ENCODE measurements at places on chromosomes 6 and 20.

DNA sequence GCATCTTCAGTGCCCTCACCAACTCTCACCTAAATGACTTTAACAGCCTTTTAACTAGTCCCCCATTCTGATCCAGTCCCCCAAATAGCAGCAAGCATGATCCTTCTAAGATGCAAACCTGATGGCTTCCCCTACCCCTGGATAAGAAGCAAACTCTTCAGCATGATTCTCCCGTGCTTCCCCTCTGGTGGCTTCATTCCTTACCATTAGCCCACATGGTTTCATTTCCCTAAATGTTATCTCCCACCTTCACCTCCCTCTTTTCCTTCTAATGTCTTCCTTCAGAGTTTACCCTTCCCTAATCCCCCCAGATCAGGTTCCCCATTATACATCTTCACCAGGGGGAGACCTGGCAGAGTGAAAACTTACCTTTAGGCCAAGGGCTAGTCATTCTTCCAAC lies 4.0 kb upstream of the RAB5IF start:
- no peak for DNase-seq

- no peak for DNase-seq
Observed at GRCh38 chr6:129398764-129399163, 311.2 kb downstream of the ARHGAP18 start.

DNA sequence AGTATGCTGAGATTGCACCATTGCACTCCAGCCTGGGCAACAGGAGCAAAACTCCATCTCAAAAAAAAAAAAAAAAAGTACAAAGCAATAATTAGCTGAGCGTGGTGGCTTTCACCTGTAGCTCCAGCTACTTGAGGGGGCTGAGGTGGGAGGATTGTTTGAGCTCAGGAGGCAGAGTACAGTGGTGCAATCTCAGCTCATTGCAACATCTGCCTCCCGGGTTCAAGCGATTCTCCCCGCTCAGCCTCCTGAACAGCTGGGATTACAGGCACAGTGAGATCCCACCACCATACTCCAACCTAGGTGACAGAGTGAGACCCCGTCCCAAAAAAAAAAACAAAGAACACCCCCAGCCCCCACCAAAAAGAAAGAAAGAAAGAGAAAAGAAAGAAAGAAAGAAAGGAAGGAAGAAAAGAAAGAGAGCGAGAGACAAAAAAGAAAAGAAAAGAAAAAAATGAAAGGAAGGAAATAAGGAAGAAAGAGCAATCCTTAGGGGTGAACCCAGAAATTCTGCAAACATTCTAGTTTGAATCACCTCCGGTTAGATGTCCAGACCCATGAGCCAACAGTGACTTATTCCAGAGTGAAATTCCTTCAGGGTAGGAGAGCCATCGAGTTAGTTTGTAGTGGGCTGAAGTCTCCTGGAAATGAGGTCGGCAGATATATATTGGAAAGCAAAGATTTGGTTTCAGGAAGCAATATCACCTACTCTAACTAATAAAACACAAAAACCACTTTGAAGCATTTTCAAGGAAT lies 3.2 kb upstream of the RIPOR3 start:
- DNase-seq = no peak

DNA sequence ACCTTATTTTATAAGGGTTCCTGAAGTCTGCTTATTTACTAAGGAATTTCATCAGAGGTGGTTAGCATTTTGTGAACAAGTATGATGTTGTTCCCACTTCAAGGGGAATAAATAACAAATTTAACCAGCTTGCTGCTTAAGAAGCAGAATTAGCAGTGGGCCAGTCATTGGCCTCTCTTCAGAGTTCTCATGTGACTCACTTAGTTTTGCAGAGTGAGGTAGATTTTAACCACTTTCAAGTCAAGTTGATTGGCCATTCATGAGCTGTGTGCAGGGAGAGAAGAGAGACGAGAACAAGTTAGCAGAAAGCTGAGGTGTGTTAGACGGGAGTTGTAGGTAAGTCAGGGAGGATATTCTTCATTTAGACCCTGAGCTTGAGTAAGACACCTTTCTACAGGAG lies 18.1 kb downstream of the TOP1 start:
- DNase-seq = no peak

GRCh38 chr20:63125581-63125837 lies 90.4 kb downstream of the YTHDF1 start:
- DNase-seq = no peak

DNA sequence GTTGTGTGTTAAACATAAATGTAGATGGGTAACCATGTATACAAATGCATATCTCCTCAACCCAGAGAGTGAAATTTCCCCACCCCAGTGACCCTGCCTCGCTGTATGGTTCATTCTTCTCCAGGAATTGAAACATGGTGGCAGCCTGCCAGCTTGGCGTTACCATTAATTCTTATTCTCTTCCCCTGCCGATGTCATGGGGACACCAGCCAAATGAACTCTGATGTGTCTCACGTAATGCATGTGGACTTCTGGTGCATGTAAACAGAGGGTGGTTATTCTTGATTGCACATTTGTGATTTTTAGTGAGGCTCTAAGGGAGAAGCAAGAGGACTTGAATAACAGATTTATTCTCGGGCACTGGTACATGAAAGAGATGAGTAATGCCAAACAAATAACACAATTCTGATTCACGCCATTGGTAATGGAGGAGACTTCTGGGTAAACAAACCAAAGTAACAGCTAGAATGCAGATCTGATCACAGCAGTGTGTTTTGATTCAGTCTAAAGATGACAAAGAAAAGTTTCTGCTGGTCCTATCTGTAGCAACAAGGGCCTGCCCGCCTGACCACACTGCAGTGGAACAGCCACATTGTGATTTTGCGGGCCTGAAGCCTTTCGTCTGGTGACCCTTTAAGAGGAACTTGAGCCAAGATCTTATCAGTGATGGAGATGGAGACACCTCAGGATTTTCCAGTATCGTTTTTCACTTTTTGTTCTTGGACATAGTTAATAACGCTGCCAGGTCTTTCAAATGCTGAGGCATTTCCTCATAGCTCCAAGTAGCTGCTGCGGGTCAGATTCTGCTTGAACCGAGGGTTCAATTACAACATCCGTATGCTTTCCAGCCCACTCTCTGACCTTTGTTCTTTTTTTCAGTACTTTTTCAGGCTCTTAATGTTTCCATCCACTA lies 171.8 kb upstream of the AKAP12 start:
- DNase-seq = no peak

DNA sequence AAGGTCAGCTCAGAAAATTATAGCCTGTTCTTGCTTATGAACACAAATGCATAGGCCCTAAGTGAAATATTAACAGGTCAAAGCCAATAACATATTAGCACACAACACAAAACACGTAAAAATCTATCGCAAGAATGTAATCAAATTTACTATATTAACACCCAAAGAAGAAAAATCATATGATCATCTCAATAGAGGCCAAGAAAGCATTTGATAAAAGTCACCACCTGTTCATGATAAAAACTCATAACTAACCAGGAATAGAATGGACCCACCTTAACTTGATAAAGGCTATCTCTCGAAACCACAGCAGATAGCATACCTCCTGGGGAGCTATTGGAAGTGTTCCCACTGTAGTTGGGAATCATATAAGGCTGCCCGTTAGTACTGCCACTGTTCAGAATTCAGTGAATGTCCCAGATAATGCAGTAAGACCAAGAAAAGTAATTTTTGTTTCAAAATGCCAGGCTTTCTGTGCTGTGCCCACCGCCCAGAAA lies 21.6 kb downstream of the POFUT1 start:
- DNase-seq = no peak

- no peak for DNase-seq
Observed at GRCh38 chr6:33699739-33700138, 11.8 kb downstream of the UQCC2 start.

DNA sequence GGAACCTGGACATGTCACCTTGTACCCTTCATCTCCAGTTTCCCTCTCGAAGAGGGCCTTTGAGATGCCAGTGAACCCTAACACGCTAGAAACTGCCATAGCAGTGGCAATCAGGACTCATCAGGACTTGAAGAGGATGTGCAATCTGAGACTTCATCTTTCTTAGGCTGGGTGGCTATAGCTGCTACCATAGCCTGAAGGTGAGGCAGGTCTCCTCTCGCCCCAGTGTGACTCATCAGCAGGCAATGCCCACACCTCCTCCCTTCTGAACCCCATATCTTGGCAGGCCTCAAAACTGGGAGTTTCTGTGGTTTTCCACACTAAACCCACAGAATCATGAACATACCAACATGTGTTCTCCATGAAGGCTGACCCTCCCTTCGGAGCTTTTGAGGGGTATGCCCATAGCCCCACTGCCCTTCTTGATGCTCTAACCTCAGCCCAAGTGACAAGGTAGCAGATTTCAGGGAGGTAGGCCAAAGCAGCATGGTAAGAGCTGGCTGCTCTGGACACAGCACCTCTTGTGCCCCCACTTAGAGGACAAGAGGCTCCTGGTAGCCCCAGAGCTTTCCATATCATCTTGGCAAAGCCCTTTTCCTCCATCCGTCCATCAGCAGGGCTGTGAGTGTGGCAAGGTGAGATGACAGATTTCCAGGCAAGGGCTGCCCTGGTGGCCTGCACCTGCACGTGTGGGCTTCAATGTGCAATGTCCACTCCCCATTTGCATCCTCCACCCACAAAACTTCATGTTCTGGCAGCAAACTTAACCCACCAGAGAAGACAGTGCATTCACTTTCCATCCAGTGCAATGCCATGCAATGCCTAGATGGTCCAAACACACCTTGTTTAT lies 2.6 kb downstream of the BLCAP start:
- no peak for DNase-seq

DNA sequence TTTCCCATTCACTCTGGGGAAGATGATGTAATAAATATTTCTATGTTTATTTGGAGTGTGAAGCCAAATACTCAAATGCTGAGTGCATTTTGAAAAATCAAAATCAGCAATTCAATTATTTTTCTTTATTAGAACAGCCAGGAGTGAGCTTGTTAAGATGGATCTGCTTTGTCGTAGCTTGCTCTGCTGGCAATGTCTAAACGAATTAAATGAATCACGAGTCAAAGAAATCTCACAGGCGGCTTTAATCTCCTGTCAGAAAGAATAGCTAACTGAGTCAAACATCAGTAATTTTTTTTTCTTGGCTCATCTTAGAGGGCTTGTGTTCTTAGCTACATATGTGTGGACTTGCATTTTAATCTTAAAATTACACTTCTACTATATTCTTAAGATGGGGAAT lies 100.2 kb upstream of the HMGN3 start:
- no peak for DNase-seq

DNA sequence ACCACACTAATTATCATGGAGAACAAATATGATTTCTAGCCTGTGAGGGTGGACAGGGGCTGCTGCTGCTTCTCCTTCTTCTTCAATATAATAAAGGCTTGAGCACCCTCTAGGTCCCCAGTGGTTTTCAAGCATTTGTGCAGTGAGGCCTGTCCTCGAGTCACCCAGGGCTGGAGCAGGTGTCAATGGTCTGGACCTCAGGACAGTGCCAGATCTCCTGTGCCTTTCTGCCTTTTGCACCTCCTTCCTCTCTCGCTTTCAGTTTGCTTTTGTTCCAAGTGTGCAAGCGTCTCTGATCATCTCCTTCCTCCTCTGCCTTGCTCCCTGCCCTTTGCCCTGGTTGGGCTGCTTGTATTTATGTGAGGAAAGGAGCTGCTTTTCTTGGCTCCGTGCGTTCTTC lies 152.2 kb upstream of the SYNDIG1 start:
- no peak for DNase-seq

DNA sequence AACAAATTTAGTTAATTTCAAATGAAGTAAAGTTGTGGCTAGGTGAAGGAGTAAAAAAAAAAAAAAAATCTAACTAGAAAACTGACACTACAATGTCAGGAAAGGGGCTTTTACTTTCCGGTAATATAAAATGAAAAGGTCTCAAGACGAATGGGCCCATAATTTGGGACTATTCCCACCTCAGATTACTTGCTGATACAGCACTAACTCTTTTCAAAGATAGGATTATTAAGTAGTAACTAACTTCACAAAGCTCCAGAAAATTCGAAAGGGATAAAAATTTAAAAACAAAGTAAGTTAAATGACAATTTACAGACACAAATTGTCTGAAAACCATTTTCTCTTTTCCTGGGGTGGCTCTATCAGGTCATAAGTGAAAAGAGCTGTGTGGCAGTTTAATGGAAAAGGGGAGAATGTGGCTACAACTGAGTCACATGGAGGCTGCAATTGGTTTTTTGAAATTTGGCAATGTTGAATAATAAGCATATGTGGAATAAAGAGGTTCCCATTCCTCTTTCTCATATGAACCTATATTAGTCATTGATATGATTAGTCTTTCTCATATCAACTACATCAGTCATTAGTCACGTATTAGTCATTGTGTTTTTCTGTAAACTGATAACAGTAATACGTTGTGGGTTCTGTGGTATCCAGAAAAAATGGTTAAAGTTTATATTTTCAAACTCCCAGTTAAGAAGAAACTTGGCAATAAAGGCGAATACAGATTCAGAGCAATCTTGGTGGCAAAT lies 78.0 kb downstream of the RWDD2A start:
- DNase-seq = no peak

DNA sequence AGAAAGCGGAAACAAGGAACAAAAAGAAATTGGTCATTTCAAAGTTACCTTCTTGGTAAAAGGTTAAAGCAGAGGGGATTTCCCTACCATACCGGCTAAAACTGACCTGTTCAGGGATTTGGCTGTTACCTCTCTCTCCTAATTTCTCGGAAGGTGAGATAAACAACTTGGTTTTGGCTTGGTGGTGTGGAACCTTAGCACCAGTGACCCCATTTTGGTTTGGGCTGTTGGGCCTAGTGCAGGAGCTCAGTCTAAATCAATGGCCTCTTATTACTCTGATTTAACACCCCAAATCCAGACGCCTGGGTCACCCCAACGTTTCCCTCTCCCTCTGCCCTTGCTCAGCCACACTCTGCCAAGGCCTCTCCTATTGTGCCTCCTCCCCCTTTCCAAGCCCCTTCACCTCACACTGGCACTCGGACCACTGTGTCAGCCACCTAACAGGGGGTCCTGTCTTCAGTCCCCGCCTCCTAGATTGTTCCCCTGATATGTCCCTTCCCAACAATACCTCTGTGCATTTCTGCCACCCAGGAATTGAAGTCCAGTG lies 8.3 kb downstream of the NCR2 start:
- DNase-seq = no peak

GRCh38 chr20:4828830-4829513 lies 107.3 kb downstream of the PRND start:
- DNase-seq = no peak

DNA sequence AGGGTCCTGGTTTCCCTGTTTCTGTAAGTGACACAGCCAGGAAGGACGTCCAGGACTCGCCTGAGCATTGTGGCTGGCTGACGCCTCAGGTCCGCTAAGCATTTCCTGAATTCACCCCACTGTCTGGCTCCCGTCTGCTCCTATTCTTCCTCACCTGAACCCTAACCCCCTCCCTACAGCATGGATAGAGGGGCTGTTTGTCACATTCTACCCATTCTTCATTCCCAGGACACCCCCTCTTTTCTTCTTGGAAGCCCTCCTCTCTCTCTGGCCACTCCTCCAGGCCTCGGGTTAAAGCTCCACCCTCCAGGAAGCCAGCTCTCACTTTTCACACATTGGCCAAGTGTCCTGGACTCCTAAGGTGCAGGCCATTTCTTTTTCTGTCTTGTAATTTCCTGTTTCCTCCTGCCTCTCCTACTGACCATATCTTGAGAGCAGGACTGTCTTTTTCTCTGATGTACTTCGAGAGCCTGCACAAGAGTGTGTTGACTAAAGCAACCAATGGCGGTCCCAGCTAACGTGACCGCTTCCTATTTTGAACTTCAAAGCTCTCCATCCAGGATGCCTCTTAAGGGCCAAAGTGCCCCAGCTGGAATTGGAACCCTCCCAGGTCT lies 24.2 kb upstream of the MYMX start:
- no peak for DNase-seq
